Mammary epithelial cell (primary cell): ENCODE measurements at places on chromosomes 5 and 9.

- DNase-seq, result no peak
Measured at GRCh38 chr5:169260896-169261569, 39.9 kb downstream of the SLIT3 start.

GRCh38 chr9:15079989-15080388 is 169.8 kb upstream of the FREM1 start:
- DNase-seq, result no peak

DNA sequence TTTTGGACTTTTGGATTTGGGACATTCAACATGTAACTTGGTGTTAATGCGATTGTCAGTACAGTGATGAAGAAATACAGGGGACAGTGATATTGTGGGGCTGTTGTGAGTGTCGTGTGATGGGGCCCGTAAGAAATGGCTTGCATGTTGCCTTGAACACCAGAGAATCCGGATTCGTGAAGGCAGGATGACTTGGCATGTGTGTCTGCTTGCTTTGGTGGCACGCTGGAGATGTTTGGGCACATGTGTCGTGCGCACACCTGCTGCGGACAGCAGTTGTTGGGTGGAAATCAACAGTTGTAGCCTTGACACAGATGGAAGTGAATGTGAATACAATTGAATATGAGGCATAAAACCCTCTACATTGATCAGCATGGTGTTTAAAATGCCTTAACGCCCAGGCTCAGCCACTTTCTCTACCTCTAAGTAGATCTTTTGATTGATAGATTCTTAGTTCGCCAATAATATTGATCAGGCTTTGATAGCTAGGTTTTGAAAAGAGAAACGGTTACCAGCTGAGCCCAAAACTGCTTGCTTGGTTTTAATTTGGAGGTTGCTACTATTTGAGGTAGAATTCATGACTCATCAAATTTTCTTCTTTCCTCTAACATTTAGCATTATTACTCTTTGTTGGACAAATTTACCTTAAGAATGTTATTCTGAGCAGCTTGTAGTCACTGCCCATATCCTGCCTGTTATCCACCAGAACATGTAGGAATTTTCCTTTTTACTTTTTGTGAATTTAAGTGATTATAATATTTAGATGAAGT is 94.4 kb downstream of the TRIO start:
- no peak for DNase-seq

DNA sequence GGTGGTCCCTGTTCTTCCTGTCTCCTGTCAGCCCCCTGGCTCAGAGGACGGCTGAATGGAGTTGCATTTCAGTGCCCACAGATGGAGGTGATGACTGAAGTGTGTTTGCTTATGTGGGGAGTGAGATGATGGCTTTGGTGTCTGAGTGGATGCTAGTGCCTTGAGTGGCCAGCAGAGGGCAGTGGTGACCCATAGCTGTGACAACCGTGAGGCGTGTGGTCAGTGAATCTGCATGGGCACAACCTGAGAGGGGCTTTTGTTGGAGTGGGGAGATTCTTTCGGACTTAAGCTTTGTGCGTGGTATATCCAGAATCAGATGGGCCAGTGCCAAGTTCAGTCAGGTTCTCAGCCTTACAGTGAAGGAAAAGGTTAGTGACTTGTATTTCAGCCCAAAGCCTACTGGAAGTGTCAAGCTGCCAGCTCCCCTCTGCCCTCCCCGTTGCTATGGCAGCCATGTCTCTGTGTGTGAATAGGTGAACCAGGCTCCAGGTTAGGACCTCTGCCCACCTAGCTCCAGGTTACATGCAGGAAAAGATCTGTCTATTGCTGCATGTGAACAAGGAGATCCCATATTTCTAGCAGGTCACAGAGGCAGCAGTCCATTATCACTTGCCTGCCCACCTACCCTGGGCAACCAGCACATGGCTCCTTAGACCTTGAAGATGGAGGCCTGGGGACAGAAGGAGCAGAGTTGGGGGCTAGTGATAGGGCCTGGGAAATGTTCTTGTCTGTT is 14.7 kb upstream of the CXXC5 start:
- peak; percentile 57 for DNase-seq

- DNase-seq, result no peak
Measured at GRCh38 chr5:55438998-55439397, 95.8 kb downstream of the PLPP1 start.

- no peak for DNase-seq
Measured at GRCh38 chr5:117731446-117731845, 1156.8 kb upstream of the SEMA6A start.

DNA sequence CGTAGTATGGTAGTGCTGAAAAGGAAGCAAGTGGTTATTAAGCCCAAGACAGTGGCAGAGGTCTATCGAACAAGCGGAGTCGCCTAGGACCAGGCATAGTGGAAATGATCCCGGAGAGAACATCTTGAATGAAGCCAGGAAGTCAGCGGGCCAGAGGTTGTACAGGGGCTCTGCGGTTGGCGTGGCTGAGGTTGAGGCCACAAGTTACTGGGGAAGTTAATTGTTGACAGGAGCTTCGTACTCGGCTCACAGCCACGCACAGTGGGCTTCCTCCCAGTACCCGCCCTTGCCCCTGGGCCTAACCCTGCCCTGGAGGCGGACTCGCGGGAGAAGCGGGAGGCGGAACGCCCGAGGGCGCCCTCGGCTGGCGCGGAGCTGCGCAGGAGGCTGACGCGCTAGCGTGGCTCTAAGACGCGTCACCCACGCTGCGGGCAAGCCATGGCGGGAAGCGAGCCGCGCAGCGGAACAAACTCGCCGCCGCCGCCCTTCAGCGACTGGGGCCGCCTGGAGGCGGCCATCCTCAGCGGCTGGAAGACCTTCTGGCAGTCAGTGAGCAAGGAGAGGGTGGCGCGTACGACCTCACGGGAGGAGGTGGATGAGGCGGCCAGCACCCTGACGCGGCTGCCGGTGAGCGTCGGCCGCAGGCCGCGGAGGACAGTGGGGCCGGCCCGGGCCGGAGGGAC is at the start of gene FBXO4:
TSS of gene FBXO4 (plus strand) at position 410 of the 683 bp plus-strand sequence. CDS start at position 439, 29 bp downstream.
- DNase-seq, result peak; percentile 68

DNA sequence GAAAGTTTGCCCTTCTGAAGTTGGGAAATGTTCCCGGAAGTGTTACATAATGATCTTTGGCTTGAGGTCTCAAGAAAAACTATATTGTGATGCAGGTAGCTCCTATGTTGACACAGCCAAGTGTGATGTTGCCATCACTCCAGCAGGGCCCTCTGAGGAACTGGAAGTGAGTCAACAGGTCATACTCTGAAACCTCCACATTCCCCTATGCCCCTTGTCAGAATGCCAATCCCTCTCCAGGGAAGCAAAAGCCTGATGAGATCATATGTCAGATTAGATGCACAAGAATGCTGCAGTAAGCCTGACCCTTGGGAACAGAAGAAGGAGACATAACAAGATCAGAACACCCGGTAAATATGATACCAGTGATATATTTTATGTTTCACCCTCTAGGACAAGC is 66.8 kb upstream of the ITGA2 start:
- peak; percentile 96 for DNase-seq

- DNase-seq, result peak; percentile 53
Measured at GRCh38 chr9:109401169-109401989, 80.5 kb upstream of the EPB41L4B start.

DNA sequence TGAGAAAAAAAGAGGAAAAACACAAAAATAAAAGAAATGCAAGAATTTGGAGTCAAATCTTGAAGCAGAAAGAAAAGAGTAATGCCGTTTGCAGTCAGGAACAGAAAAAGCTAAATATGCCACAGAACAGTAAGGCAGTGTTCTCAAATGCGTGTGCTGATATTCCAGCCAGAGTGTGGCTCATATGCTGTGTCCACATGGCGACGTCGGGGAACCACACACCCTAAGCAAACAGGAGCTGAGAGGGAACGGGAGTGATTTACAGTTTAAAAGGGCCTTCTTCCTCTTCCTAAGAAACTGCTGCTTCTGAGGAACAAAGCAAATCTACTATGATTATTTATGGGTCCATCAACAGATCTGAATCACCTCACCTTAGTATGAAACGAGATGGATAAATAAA is 42.7 kb downstream of the DDX31 start:
- DNase-seq, result no peak

DNA sequence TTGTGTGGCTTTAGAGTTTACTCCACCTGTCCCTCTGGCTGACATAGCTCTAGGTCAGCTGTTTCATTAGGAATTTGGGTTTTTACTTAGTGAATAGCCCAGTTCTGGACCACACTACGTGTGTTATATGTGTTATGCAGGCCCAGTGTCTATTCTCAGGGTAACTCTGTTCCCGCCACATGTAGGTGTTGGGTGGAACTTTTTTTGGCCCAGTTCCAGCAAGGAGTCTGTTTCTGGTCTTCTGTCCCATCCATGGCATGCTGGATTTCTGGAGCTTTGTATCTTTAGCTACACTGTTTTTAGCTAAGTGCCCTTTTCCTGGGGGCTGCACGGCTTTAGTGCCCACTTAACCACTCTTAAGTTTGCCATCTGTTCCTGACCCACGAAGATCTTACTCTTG is 15.5 kb downstream of the RMI1 start:
- DNase-seq, result no peak

GRCh38 chr5:170276140-170276539 is 21.4 kb downstream of the LCP2 start:
- no peak for DNase-seq

DNA sequence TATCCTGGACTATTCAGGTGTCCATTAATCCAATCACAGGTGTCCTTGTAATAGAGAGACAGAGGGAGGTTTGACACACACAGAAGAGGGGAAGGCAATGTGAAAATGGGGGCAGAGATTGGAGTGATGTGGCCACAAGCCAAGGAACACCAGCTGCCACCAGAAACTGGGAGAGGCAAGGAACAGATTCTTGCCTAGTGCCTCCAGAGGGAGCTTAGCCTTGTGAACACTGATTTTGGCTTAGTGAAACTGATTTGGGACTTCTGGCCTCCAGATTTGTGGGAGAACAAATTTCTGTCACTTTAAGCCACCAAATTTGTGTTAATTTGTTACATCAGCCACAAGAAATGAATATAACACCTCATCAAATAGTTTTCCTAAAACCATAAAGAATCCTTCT is 416.2 kb downstream of the ENC1 start:
- DNase-seq, result no peak

- peak; percentile 36 for DNase-seq
Measured at GRCh38 chr5:113022661-113023060, 46.1 kb downstream of the DCP2 start.

- DNase-seq, result no peak
Measured at GRCh38 chr5:125974679-125975078, 448.5 kb upstream of the GRAMD2B start.

DNA sequence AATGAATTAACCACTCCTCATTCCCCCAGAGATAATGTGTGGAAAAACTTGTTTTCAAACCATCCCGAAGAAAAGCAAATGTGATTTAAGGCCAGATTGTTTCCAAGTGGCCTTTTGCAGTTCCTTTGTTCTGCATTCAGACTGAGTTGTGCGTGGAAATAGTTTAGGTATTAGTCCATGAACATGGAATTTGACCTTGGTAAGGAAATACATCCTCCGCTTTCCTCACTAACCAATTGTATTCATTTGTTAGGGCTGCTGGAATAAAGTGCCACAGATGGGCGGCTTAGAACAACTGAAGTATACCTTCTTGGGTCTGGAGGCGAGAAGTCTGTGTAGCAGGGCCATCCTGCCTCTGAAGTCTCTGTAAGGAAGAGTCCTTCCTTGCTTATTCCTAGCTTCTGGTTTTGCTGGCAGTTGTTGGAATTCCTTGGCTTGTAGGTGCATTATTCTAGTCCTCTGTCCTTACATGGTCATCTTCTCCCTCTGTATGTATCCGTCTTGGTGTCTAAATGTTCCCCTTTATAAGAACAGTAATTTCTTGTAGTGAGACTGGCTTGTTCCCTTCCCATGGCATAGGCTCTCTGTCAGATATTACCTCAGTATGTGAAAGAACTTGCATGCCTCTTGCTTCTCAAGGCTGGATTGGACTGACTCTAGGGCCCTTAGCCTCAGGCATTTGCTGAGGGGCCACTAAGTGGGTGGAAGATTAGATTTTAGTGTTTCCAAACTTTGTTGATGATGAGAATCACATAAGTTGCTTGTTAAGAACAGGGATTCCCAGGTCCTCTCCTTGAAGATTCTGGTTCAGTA is 53.9 kb downstream of the RAI14 start:
- peak; percentile 10 for DNase-seq

DNA sequence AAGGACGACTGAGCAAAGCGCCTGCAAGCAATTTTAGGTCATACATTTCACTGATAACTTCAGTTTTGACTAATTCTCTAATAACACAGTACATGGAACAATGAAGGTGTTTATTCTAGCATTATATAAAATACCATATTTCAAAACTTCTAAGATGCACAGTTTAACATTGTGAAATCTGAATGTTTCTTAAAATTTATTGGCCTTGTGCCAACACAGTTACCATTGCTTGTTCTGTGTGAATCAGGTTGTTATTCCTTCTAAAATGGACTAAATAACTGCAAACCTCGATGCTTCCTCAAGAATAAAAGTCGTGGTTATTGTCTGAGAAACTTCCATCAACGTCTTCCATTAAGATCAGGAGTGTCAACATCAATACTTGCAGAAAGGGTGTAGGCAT is 8.0 kb downstream of the MCC start:
- DNase-seq, result no peak

DNA sequence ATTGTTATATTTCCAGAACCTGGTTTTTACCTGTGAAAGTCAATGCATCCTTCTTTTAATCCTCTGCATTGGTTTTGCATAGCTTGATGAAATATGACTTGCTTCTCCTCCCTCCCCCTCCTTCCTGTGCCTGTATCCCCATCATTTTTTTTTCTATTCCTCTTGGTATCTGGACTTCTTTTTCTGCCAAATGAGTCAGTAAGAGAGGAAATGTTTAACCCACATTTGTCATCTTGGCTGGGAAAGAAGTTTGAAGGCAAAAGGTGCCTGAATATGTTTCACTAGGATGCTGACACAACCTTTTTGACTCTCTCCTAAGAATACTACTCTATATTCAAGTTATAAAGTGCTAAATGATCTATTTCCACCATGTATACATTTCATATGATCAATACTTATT is 35.5 kb upstream of the CDKN2B start:
- DNase-seq, result peak; percentile 91
